ENCODE measurements at places on chromosomes 2 and 18. TPM values are rescaled to one million over a fixed set of nuclear protein-coding genes. Genes with fewer than 3 reads are reported as not detected.

DNA sequence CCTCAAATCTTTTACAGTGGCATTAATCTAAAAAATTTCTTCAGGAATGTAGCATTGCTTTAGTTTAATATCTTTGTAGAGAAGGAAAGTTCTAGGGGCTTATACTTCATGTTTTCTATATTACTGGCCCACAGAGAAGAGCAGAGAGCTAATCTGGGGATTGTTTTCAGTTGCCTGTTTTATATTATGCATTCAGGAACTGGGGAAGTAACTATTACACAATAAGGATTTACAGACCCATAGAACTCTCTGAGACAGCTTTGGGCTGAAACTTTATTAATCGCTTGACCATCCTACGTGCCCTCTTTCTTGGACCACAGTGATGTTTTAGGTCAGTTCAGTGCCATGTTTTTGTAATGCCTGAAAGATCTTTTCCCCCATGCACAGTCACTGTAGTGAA, 29.9 kb downstream of the BIRC6 start:
- H3K27me3 ChIP-seq, result no peaks in the 10 kb centered on the region
- no peak for DNase-seq
- peaks cover 22% of the 10 kb centered on the region for H3K36me3 ChIP-seq
- H3K4me3 ChIP-seq, result no peak overlapping the region
- no peaks in the 10 kb centered on the region for H3K4me1 ChIP-seq
- no peak overlapping the region for H3K27ac ChIP-seq

- peak overlapping the region; percentile 87 for H3K27ac ChIP-seq
- H3K27me3 ChIP-seq, result no peaks in the 10 kb centered on the region
- H3K4me3 ChIP-seq, result peak overlapping the region; percentile 71
Observed at GRCh38 chr18:24014986-24015638, 558 bp downstream of the TTC39C start.

- no peak overlapping the region for H3K4me3 ChIP-seq
- H3K27ac ChIP-seq, result no peak overlapping the region
- no peaks in the 10 kb centered on the region for H3K36me3 ChIP-seq
- peaks cover 79% of the 10 kb centered on the region for H3K27me3 ChIP-seq
- H3K4me1 ChIP-seq, result no peaks in the 10 kb centered on the region
Observed at GRCh38 chr18:47254341-47254939, 3.0 kb upstream of the SKOR2 start.

DNA sequence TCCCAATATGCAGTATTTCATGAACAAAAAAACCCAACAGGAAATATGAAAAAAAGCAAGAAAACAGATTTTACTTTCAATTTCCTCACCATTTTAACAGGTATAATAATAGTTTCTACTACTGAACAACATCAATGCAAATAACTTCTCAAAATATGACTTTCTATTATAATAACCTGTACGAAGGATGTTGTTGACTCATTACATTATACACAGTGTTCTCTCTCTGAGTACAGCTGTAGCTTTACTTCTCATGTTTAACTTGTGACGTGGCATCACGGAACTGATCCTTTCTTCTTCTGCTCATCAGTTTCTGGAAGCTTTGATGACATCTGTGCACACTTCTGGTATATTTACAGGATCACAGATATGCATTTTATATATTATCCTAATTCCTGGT, 40.0 kb downstream of the FAM228A start:
- DNase-seq, result no peak
- H3K36me3 ChIP-seq, result peaks cover 14% of the 10 kb centered on the region
- no peak overlapping the region for H3K4me3 ChIP-seq
- H3K27ac ChIP-seq, result no peak overlapping the region

- no peak for DNase-seq
- H3K4me1 ChIP-seq, result no peaks in the 10 kb centered on the region
- H3K27ac ChIP-seq, result no peak overlapping the region
- H3K36me3 ChIP-seq, result no peaks in the 10 kb centered on the region
- H3K27me3 ChIP-seq, result no peaks in the 10 kb centered on the region
Observed at GRCh38 chr2:33518200-33518599, 41.8 kb downstream of the RASGRP3 start.

DNA sequence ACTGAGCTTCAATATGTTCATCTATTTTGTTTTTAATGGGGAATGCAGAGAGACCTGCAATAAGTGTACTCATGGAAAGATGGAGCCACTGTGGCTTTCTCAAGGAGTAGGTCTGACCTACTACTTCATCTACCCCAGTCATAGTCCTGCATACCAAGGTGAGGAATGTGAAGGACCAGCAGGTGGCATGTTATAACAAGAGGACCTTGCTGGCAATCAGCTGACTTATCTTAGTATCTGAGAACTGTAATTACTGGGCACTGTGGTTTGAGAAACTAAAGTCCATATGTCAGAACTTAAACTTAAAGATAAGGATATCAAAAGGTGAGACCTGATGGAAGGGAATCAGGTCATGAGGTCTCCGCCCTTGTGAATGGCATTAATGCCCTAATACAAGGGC, 1104.2 kb downstream of the BCL11A start:
- DNase-seq, result peak; percentile 83
- H3K36me3 ChIP-seq, result no peaks in the 10 kb centered on the region
- H3K27ac ChIP-seq, result no peak overlapping the region
- no peaks in the 10 kb centered on the region for H3K4me1 ChIP-seq

- no peaks in the 10 kb centered on the region for H3K4me1 ChIP-seq
- no peaks in the 10 kb centered on the region for H3K27me3 ChIP-seq
- no peak for DNase-seq
- H3K36me3 ChIP-seq, result no peaks in the 10 kb centered on the region
Observed at GRCh38 chr2:175914846-175915245, 87.2 kb downstream of the LNPK start.

GRCh38 chr2:128263902-128264331, 54.8 kb downstream of the HS6ST1 start:
- H3K4me1 ChIP-seq, result peaks cover 2% of the 10 kb centered on the region
- no peaks in the 10 kb centered on the region for H3K36me3 ChIP-seq
- H3K27me3 ChIP-seq, result no peaks in the 10 kb centered on the region

GRCh38 chr18:36757081-36757480, 71.7 kb downstream of the TPGS2 start:
- no peaks in the 10 kb centered on the region for H3K36me3 ChIP-seq
- no peaks in the 10 kb centered on the region for H3K4me1 ChIP-seq
- H3K4me3 ChIP-seq, result no peak overlapping the region
- DNase-seq, result peak; percentile 45
- H3K27ac ChIP-seq, result no peak overlapping the region
- H3K27me3 ChIP-seq, result no peaks in the 10 kb centered on the region

GRCh38 chr2:184835398-184835715, 237.0 kb downstream of the ZNF804A start:
- H3K4me1 ChIP-seq, result no peaks in the 10 kb centered on the region
- H3K27ac ChIP-seq, result no peak overlapping the region
- H3K36me3 ChIP-seq, result peaks cover 2% of the 10 kb centered on the region
- no peaks in the 10 kb centered on the region for H3K27me3 ChIP-seq
- H3K4me3 ChIP-seq, result no peak overlapping the region
- DNase-seq, result peak; percentile 58

DNA sequence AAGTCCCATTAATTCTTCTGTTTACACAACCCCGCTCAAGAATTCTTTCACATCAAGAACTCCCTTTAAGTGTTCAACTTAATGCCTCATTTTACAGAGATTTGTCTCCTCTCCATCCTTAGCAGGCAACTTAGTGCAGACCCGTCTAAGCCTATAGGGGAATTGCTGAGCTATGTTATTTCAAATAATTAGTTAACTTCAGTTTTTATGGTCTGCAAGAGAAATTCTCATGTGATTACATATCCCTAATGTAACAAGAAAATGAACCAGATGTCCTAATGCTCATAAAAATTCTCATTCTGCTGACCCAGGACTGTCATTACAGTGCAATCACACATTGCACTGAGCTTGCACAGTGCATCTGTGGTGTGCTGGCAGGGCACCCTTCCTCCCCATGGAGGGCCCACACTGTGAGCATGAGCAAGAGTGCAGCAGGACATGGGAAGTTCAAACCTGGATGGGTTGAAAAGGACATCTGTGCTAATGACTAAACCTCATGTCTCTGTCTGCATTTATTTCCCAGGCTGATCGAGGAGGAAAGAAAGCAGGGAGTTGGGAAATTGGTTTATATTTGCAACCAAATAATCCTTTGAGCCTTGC, 97.1 kb downstream of the COL5A2 start:
- no peak overlapping the region for H3K4me3 ChIP-seq
- H3K27ac ChIP-seq, result peak overlapping the region; percentile 8

DNA sequence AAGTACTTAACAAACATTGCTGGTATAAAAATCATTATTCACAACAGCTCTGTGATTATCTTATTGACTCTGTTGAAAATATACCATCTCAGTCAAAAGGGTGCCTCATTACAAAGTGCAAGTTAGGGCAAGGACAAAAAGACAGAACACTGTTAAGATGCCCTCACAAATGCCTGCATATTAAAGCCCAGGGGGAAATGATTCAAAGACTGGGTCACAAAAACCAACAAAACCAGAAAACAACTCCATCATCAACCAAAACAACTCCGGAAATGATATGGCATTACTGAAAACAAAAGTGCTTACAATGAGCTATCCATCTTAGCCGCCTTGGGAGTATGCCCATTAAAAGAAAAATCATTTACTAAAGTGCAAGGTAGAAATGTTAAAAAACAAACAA, 9.9 kb downstream of the PLA2R1 start:
- DNase-seq, result no peak
- H3K4me1 ChIP-seq, result peaks cover 4% of the 10 kb centered on the region
- no peak overlapping the region for H3K4me3 ChIP-seq
- no peaks in the 10 kb centered on the region for H3K27me3 ChIP-seq
- no peak overlapping the region for H3K27ac ChIP-seq

DNA sequence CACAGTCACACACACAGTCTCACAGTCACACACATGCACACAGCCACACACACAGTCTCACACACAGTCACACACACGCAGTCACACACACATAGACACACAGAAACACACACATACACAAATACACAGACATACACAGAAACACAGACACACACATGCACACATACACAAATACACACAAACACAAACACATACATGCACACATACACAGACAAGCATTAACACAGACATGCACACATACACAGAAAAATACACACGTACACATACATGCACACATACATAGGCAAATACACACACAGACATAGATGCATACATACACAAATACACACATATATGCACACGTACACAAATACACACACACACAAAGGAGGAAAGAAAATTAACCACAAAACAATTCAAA, 150.5 kb downstream of the ALK start:
- H3K27ac ChIP-seq, result no peak overlapping the region
- H3K4me1 ChIP-seq, result no peaks in the 10 kb centered on the region
- H3K27me3 ChIP-seq, result no peaks in the 10 kb centered on the region
- no peak for DNase-seq
- no peaks in the 10 kb centered on the region for H3K36me3 ChIP-seq
- no peak overlapping the region for H3K4me3 ChIP-seq

DNA sequence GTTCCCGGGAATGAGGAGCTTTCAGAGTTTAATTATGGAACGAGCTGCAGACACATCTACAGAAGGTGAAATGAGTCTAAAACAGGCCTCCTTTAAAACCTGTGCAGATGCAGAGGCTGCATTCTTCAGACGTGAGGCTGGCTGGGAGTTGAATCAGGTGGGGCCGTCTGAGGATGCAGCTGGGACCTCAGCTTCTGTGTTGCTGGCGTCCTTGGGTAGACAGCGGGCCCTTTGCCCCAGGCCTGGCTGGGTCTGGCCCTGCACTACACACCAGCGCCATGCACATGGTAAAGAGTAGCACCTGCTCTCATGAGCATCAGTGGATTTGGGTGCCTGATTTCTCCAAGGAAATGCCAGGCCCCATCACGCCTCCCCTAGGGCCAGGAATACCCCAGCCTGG, 67.3 kb downstream of the TMEM18 start:
- no peaks in the 10 kb centered on the region for H3K4me1 ChIP-seq

DNA sequence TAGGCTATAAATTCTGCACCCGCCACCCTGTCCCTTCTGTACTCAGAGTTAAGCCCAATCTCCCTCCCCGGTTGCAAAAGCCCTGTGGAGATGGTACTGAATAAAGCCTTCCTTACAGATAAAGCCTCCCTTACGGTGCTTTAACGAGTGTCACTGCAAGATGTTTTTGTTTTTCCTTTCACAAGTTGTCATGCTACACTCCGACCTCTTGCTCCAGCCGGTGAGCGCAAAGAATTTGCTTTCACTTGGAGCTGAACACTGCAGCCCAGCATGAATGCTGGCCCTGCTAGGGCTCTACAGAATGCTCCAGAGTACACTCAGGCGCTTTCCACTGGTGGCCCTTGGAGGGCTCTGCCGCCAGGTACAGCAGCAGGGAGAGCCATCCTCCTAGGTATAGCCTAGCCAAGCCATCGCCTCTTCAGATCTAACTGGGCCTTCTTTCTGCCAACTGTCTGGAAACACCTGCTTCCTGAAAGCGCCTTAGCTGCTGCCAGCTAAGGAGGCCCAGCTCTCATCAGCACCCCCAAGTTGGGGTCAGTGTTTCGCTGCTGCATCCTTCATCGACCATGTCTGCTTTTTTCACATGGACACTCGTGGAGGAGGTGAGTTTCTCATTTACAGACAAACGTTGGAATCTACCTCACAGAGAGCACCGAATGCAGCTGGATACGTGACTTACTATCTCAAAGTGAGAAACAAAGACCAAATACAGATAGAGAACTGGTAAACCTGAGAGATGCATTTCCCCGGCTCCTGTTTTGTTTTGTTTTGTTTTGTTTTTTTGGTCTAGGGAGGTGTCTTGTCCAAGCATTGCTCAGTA, 13.4 kb upstream of the CREG2 start:
- no peak overlapping the region for H3K27ac ChIP-seq
- no peaks in the 10 kb centered on the region for H3K4me1 ChIP-seq
- no peaks in the 10 kb centered on the region for H3K27me3 ChIP-seq
- no peaks in the 10 kb centered on the region for H3K36me3 ChIP-seq
- no peak overlapping the region for H3K4me3 ChIP-seq

GRCh38 chr2:11325961-11326676, 18.3 kb downstream of the ROCK2 start:
- no peak overlapping the region for H3K27ac ChIP-seq
- H3K36me3 ChIP-seq, result no peaks in the 10 kb centered on the region
- no peak overlapping the region for H3K4me3 ChIP-seq

- DNase-seq, result no peak
- H3K4me1 ChIP-seq, result no peaks in the 10 kb centered on the region
- no peaks in the 10 kb centered on the region for H3K36me3 ChIP-seq
Observed at GRCh38 chr2:603427-603826, 73.8 kb downstream of the TMEM18 start.

DNA sequence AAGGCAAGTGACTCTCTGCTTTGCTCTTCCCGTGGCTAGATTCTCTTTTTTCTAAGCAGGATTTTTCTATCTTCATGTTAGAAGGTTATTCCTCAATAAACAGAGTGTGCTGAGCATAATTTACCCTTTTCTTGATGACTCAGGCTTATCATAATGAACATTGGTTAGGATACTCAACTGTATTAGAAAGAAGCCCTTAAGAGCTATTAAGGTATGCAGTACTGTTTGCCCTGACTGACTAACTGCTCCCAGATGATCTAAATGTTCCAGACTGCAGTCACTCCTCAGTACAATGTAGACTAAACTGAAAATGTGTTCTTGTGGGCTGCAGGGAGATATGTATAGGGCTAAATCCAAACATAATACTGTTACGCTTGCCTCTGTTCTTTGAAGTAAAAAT, 687.8 kb downstream of the NUP35 start:
- no peak for DNase-seq
- no peaks in the 10 kb centered on the region for H3K27me3 ChIP-seq
- no peaks in the 10 kb centered on the region for H3K36me3 ChIP-seq
- no peaks in the 10 kb centered on the region for H3K4me1 ChIP-seq
- H3K27ac ChIP-seq, result no peak overlapping the region

The NEUROD1 gene
- 1.4 TPM for polyA plus RNA-seq

The HES6 gene
- 25.4 TPM for polyA plus RNA-seq

The ATP6V1B1 gene
- 0.21 TPM for polyA plus RNA-seq

The OSGEPL1 gene
- polyA plus RNA-seq, result 4.0 TPM

The AGXT gene
- polyA plus RNA-seq, result 0.58 TPM
